ENCODE measurements at places on chromosomes 2 and 18.
A peak's percentile ranks its signal among the peaks of the same experiment; 100 is the strongest.

GRCh38 chr2:222693837-222694236, 22.4 kb downstream of the MOGAT1 start:
- DNase-seq: no peak

DNA sequence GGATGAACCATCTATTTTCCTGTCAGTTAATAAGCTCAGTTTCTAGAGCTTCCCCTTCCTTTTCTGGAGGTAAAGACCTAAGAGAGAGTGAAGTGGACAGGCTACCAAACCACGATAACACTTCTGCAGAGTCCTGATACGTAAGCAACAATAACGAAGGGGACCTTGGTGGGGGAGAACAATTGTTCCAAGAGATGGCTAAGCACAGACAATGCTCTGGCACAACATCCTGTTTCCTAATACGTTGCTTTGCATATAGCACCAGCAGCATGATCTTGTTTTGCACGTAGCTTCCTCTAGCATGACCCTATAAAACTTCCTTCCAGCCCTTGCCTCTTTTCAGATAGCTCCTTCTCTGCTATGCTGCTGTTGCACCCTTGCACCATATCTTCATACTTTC, 247.3 kb downstream of the RAD51AP2 start:
- DNase-seq: no peak

DNA sequence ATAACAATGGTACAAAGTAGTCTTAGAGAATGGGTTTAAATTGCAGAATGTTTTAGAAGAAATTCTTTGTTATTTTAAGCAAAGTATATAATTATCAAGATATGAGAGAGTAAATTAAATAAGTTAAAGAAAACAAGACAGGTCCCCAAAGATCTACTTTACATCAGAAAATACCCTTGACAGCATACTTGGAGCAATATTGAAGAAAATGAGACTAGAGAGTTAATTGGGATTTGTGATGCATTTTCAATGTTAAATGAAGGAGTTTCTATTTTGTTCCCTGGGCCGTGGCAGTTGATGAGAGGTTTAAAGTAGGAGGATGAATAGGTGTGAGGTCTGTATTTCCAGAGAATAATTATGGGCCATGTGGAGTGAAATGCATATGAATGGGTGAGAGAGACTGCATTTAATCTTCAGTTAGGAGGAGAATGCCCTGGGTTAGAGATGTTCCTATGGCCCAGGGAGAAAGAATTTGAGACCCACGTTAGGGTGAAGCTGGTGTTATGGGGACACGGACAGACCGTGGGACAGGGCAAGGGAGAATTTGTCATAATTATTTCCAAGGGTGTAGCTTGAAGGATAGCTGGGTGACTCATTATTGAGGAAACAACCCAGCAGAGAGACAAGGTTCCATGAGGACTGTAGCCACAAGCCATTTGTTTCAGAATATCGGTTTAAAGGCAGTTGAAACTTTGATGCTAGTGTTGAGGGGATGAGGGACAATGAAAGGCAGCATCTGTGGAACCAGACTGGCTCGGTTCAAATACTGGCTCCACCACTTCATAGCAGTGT, 22.7 kb downstream of the MGAT5 start:
- DNase-seq: no peak

DNA sequence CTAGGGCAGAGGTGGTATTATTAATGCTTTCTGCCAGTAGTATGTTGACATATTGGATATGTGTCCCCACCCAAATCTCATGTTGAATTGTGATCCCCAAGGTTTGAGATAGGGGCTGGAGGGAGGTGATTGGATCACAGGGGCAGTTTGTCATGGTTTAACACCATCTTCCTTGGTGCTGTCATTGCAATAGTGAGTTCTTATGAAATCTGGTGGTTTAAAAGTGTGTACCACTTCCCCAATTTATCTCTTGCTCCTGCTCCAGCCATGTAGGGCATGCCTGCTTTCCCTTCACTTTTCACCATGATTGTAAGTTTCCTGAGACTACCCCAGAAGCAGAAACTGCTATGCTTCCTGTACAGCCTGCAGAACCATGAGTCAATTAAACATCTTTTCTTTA, 47.1 kb upstream of the THSD7B start:
- no peak for DNase-seq

- DNase-seq: no peak
Observed at GRCh38 chr18:57002627-57003026, 144.3 kb upstream of the BOD1L2 start.

GRCh38 chr2:237223201-237223861, 137.6 kb downstream of the COPS8 start:
- DNase-seq: peak; percentile 98

GRCh38 chr18:35605686-35606417, 24.3 kb downstream of the GALNT1 start:
- DNase-seq: no peak

GRCh38 chr2:107588181-107588580, 238.5 kb upstream of the RGPD4 start:
- no peak for DNase-seq

DNA sequence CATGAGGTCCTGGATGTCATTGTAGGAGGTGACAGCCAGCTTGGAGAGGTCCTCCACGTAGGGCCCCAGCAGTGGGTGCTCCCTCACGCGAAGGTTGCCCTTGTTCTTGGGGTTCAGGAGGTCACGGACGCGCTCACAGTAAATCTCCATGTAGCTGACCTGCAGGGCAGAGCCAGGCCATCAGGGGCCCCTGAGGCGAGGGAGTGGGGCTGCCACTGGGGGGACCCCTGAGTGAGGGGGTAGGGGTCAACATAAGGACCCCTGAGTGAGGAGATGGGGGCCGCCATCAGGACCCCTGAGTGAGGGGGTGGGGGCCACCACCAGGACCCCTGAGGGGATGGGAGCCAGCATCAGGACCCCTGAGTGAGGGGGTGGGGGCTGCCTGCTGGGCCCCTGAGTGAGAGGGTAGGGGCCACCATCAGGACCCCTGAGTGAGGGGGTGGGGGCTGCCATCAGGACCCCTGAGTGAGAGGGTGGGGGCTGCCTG, 33.6 kb downstream of the KIF1A start:
- DNase-seq: no peak

- DNase-seq: no peak
Observed at GRCh38 chr2:169108099-169108884, 38.9 kb downstream of the DHRS9 start.

GRCh38 chr2:126856403-126856802, 42.3 kb upstream of the TEX51 start:
- DNase-seq: no peak

GRCh38 chr2:102285368-102285767, 26.0 kb upstream of the IL1RL1 start:
- DNase-seq: no peak

- no peak for DNase-seq
Observed at GRCh38 chr18:75130591-75131328, 78.2 kb downstream of the PTGR3 start.

GRCh38 chr2:24496959-24497358, 5.9 kb downstream of the NCOA1 start:
- DNase-seq: no peak

DNA sequence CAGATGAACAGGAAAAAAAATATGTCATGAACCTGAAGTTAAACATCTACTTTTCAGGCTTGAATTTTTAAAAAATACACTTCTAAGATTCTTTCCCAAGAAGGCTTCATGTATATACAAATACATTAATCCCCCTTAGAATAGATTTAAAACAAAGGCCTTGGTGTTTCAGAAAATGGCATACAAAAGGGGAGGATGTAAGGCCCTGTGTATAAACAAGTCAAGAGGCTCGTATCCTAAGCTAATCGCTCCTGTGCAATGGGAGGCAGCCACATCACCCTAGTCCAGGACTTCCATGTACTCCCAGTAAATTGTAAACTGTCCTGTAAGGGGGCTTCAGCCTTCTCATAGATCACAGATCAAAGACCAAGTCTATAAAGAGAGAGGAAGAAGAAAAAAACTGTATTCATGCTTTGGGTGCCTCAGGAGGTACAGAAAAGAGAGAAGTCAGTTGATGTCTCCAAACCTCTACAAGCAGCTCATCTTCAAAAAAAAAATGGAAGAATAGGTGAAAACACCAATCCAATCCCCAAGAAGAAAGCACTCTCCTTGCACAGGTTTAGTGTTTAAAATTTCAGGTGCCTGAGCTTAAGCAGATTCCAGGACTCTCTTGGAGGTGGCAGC, 53.9 kb downstream of the ANKRD44 start:
- DNase-seq: no peak

DNA sequence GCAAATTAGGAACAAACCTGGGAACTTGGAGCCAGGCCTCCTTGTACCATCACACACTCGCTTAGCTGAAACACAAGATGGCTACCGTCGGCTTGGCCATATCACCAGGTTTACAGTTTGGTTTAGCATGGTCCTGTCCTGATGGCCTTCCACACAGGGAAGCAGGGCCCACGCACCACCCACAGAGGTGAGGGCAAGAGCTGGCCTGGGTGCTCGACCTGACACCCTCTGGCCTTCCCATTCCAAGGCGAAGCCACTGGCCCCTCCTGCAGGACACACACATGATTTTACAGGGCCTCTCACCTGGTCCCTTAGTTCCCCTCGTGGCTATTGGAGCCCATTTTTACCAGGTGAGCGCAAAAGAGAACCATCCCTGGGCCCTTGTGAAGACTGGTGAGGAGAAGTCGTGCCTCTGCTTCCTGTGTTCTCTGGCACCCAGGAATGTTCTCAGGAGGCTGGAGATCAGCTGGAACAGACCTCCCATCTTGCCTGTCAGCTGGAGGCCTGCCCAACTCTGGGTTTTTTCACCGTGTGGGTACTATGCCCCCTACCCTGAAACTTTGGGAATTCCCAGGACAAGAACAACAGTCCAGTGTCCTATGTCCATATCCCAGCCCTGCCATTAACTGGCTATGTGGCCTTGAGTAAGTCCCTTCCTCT, 53.0 kb upstream of the FOSL2 start:
- no peak for DNase-seq

DNA sequence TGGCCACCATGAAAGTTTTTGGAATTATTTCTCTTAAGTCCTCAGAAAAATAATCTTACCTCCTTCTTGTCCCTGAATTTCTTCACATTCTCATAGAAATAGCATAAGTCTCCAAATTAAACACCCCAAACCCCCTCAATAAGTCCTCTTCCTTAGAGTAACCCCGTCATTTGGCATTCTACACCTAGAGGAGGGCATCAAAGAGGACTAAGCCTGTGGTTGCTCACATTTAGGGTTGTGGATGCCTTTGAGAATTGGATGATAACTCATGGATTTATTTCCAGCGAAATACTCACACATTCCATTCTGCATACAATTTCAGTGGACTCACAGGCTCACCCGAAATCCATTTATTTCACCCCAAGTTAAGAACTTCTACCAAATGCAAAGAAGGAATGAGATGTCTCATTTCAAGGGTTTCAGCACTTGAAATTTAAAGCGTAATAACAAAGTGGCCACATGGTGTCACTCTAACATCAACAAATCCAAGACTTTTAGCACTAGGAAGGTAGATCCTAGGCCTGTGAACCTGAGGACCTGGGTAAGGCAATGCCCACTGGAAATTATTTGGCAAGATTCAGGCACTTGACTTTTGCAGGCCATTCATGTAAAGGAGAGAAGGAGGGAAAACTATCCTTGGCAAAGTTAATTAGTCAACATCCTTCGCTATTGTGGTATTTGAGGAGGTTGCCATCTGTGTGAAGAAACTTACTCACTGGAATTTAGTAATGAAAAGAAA, 24.6 kb downstream of the DYTN start:
- peak; percentile 22 for DNase-seq

- DNase-seq: no peak
Observed at GRCh38 chr2:30621836-30622235, 174.8 kb downstream of the LCLAT1 start.

DNA sequence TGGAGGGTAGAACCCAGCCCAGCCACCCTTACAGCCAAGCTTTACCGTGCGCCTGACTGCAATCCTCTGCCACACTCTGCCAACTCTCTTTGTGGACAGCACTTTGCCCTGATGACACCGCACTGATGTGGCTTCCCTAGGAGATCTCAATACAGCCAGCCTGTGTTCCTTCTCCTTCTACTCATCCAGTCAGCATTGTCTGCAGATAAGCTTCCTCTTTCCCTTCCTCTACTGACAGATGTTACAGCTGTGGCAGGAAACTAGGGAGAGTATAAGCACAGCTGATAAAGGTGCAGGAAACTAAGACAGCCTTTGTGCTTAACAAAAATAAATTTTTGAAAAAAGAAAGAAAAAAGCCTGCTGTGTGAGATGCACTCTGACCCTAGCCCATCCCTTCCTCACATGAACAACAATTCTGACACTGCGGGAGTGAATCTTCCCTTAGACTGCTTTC, 25.0 kb downstream of the CEP68 start:
- DNase-seq: no peak

DNA sequence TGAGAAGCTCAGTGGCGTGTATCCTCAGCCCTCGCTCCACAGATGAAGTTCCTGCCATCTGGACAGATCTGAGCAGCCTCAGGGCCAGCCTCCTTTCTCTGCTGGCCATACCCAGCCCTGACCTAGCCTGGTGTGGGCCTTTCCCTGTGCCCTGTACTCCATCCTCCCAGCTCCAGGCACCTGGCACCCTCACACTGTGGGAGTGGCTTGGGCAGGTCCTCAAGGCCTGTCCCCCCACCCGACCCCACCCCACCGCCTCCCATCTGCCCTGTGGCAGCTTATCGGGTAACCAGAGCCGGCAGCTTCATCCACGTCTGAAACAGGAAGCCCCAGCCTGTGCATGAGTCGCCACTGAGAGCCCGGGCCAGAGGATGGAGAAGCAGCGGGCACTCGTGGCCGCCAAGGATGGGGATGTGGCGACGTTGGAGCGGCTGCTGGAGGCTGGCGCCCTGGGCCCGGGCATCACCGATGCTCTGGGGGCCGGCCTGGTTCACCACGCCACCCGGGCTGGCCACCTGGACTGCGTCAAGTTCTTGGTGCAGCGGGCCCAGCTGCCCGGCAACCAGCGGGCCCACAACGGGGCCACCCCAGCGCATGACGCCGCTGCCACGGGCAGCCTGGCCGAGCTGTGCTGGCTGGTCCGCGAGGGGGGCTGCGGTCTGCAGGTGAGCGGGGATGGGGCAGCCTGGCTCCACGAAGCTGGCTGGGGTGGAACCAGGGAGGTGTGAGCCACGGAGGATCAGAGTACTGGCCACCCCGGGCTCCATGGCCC, at the start of gene ESPNL:
TSS of gene ESPNL (plus strand) at position 292 of the 772 bp plus-strand sequence. CDS start at position 372, 80 bp downstream.
- no peak for DNase-seq

DNA sequence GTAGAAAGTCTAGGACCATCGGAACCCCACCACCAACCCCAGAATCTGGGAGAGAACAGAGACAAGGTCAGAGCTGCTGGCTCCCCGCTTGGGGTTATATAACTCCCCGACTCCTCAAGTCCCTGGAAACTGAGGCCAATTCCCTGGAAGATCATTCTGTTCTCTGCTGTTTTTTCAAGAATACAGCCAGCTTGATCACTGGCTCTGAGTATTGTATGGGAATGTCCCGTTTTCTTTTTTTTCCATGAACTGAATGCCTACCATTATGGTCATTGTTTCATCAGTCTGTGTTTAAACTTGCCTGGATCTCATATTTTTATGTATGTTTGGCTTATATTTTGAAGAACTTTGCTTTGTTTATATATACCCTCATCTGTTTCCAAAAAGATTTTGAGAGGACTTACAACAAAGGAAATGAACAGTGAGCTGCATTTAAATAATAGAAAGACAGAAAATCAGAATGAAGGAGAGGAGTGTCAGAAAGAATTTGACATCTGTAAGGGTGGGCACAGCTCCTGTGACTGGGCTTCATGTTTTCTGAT, 90.0 kb upstream of the ALPP start:
- DNase-seq: no peak
